ENCODE measurements at places on chromosomes 2 and 18.

GRCh38 chr2:171718720-171719119 lies 31.5 kb downstream of the DYNC1I2 start:
- DNase-seq = no peak

DNA sequence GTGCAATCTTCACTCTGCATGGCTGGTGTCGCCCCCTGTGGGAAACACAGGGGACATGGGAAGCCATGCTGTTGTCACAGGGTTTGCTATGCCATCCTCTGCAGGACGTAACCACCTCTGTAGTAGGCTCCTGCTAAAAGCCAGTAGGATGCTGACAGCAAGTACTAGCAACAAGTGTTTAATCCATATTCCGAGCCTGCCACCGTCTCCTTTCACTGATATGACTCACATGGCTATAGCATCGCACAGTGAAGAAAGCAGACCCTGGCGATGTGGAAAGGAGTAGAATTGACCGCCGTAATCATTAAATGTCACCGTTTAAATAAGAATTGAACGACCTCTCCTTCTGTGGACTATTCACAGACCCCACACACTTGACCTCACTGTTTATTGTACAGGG lies 57.8 kb downstream of the CD8B2 start:
- DNase-seq = no peak

DNA sequence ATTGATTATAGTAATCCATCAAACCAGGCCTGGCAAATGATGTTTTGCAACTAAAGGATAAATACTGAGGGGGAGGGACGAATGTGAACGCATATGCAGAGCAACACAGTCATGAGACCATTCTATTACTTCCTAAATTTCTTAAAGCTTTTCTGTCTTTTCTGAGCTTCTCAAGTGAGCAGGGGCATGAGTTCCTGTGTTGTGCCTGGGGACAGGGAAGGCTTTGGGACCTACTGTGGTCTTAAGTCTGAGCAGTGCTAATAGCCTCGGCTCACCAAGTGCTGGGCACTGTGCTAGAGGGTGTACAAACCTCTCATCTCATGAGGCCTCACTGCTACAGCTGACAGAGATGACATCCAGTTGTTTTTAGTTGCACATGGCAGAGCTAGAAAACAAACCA lies 182.4 kb downstream of the NEDD4L start:
- no peak for DNase-seq

GRCh38 chr2:153004627-153005026 lies 286.2 kb downstream of the ARL6IP6 start:
- no peak for DNase-seq

GRCh38 chr18:32735781-32736180 lies 37.0 kb downstream of the KLHL14 start:
- no peak for DNase-seq

DNA sequence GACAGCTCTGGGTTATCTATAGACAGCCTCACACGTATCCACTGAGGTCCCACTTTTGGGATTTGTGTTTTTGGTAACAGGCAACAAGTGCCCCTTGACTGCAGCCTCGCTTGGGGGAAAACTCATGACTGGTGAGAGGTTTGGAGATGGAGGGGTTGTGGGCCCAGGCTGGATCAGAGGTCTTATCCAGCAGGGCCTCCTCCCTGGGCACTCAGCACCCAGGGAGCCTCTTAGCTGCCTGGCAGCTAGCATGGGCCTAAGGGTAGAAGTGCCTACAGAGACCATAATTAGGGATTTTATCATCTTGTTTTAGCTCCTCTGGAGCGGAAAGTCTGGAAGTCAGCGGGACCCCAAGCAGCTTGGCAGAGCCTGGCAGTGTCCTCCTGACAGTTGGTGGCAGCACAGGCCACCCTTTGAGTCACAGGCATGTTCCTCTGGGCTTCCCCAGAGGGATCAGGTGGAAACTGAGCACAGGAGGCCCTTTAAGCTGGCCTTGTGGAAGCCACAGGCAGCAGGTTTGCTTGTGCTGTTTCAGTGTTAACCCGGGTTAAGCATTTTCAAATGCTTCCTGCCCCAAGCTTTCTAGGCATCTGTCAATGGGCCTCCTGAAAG lies 143.1 kb downstream of the KCTD1 start:
- DNase-seq = peak; percentile 40

- no peak for DNase-seq
Measured at GRCh38 chr18:75582406-75582821, 154.9 kb upstream of the SMIM21 start.

DNA sequence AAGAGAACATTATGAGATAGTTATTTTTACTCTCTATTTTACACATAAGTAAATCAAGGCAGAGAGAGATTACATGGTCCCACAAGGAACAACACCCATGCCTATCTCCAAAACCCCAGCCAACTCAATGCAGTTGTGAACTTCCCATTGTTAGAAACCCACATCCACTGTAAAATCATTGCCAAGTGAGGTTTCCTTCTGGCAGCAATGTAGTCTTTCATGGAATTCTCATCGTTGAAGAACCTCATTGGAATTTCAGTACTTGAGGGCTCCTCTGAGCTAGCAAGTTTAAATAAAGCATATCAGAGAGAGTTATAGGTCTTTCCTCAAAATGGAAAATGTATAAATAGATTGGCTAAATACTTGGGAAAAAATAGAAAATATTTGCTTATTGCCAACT lies 105.2 kb downstream of the RAD51AP2 start:
- DNase-seq = no peak
